Occipital lobe (tissue), 3 donors: ENCODE measurements at places on chromosomes 11 and 22.

GRCh38 chr22:46556775-46557174 is 19.4 kb upstream of the CELSR1 start:
- DNase-seq = no peak

DNA sequence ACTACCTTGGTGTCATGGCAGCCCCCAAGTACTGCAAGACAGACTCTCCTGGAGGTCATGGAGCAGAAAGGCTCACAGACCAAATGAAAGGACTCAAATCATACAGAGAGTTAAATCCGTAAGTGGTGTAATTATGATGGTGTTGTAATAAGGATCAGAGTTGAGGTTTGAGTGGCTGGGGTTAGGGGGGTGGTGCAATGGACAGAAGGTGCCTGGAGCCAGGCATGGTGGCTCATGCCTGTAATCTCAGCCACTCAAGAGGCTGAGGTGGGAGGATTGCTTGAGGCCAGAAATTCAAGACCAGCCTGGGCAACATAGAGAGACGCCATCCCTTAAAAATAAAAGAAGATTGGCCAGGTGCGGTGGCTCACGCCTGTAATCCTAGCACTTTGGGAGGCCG is 18.7 kb downstream of the ART5 start:
- DNase-seq = no peak

DNA sequence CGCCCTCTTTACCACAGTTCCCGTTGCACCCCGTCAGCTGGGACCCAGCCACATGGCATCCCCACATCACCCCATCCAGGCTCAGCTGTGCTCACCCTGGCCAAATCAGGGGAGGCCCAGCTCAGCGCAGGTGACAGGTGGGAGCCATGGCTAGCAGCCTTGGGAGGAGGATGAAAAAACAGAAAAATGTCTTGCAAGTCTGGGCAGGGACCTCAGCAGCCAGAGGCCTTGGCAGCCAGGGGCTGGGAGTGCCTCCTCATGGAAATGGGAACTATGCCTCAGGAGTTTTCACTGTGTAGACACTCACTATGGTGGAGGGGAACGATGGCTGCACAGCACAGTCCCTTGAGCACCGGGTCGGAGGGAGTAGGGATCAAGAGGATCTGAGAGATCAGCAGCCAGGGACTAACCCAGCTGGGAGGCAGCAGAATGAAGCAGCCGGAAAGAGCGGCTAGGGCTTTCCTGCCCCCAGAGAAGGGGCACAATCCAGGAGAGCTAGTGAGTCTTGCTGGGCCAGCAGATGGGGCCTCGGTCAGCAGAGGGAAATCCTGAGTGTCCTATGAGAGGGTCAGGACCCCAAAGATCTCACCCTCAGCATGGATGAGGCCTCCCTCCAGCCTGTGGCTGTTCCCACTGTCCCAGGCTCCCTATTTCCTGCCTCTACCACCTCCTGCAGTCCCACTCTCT is 6.2 kb upstream of the FTH1 start:
- DNase-seq = no peak

DNA sequence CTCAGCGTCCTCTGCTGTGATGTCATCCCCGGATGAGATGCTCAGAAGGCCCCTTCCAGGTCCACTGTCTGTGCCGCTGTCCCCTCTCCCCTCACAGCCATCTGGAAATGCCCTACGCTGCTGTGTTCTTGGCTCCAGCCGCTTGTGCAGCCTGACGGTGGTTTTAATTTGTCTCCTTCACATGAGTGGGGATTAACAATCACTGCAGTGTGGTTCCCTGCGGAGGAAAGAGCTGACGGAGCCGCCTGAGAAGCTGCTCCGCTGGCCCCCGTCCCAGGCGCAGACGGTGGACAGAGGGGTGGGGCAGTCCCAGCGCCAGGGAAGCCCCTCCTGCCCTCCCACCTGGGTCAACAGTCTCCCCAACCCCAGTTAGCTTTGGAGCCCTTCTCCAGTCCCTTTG is 67.5 kb upstream of the PHF21B start:
- DNase-seq = no peak

DNA sequence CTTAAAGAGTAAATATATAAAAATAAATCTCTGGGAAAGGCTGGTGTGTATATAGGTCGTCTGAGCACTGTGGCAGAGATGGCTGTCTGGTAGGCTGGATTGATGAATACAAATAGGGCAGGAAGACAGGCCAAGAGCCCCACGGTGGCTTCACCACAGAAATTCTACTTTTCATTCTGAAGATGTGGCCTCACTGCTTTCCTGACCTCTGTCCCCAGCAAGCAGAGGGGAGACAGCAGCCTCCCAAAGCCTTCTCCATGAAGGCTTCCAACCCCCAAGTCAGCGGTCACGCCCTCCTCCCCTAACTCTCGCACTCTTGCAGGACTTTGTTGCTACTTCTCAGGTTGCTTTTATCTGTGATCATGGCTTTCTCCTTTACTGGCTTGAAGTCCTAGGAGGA is 10.6 kb upstream of the KCNJ1 start:
- no peak for DNase-seq

DNA sequence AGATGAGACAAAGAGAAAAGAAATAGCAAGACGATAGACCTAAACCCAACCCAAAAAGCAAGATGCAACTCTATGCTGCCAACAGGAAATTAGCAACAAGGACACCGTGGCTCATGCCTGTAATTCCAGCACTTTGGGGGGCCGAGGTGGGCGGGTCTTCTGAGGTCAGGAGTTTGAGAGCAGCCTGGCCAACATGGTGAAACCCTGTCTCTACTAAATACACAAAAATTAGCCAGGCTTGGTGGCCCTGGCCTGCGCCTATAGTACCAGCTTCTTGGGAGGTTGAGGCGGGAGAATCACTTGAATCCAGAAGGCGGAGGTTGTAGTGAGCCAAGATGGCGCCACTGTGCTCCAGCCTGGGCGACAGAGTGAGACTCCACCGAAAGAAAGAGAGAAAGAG is 24.3 kb upstream of the IL10RA start:
- DNase-seq = no peak

- no peak for DNase-seq
Measured at GRCh38 chr11:45518141-45518832, 147.1 kb downstream of the CHST1 start.

DNA sequence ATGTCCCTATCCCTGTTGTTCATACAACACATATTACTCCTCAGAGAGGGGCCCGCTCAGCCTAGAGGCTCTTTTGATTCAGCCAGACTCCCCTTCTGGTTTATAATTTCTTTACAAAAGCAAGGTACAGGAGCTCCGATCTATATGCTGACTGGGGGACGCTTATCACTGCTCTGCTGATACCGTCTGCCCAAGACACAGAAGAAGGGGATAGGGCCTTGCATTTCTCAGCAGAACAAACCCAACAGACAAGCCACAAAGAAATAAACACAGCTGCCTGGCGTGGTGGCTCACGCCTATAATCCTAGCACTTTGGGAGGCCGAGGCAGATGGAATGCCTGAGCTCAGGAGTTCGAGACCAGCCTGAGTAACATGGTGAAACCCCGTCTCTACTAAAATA is 109.9 kb upstream of the AKIP1 start:
- DNase-seq = no peak

DNA sequence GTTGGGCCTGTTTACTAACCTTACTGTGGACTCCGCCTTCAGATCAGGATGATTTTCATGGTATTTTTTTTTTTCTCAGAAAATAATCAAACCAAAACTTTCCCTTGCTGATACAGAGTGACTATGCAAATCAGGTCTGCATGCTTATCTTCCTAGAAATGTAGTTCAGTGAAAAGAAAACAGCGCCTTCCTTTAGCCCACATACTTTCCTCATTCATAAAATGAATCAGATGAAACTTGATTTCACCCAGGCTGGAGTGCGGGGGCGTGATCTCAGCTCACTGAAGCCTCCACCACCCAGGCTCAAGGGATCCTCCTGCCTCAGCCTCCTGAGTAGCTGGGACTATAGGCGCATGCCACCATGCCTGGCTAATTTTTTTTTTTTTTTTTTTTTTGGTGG is 26.0 kb downstream of the ZNRF3 start:
- DNase-seq = no peak

DNA sequence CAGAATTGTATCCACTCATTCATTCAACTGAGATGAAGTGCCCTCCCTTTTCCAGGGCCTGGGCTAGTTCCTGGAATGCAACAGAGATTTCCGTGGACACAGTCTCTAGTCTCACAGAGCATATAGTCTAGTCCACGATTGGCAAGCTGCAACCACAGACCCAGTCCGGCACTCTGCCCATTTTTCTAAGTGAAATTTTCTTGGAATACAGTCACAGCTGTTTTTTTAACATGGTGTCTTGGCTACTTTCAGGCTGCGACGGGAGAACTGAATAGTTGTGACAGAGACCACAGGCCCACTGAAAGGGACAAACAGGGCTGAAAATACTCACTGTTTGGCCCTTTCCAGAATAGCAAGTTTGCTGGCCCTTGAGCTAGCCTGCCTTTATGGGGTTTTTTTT is 29.2 kb downstream of the ALG12 start:
- DNase-seq = no peak

- no peak for DNase-seq
Measured at GRCh38 chr11:79080551-79080950, 360.3 kb downstream of the TENM4 start.

- no peak for DNase-seq
Measured at GRCh38 chr11:81497202-81497804, 1236.4 kb downstream of the FAM181B start.
